Stimulated activated CD4-positive, alpha-beta T cell treated with anti-CD3 and anti-CD28 coated beads, TNF-alpha, amount 100 ng/mL, for 1 hour (primary cell): ENCODE measurements at places on chromosomes 5 and 9.

GRCh38 chr5:115262011-115262320 lies 711 bp downstream of the PGGT1B start:
- no peak for DNase-seq

DNA sequence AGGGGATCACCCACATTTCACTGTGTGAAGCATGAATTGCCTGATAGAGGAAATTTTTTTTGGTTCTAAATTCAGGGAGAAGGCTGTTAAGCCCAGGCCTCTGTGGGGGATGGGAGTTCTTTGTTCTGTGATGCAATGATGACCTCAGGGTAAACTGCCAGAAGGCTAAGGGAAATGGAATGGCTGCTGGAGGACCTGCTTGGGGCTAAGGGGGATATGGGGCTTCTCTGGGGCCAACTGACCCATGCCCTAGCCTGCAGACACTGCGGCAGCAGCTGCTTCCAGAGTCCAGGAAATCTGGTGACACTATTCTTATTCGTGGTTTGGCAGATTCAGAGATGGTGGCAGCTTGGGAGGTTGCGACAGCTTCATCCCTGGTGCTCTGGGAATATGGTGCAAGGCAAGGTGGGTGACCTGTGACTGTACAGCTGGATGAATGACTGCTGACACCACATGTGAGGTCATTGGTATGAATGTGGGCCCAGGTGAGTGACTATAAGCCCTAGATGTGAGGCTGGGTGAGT lies 30.3 kb downstream of the VCP start:
- DNase-seq = no peak

DNA sequence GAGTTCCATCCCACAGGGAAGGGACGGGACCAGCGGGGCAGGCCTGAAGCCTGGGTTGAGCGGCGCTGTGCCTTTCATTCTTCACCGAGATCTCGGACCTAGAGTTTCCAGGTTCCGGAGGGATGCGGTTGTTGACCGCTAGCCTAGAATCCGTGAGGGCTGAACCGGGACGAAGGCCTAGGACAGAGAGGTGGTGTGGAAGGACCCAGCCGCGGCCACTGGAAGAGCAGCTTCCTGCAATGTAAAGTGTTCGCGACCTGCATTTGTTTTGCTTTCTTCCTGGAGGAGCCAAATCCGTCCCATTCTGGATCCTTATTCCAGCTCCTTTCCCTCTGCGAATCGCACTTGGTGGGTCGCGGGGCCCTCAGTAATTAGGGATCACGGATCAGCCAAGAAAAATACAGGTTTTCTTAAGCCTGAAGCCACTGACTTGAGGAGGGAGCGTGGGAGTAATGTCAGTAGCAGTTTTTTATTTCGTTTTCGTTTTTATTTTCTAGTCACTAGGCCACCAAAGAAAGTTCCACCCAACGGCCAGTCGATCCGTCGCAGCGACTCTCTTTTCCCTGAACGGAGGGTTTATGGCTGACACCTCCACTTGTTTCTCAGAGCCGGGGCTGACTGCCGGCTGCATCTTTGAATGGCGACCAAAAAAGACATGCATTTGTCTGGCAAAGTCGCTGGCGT lies 48.6 kb downstream of the ANXA2R start:
- DNase-seq = peak; percentile 38

- no peak for DNase-seq
These were observed 153.2 kb downstream of the COMMD10 start for GRCh38 chr5:116237917-116238500.

GRCh38 chr5:124262991-124263571 lies 483.4 kb downstream of the ZNF608 start:
- no peak for DNase-seq

- DNase-seq = no peak
These were observed 95.1 kb downstream of the IQGAP2 start for GRCh38 chr5:76497986-76498717.

DNA sequence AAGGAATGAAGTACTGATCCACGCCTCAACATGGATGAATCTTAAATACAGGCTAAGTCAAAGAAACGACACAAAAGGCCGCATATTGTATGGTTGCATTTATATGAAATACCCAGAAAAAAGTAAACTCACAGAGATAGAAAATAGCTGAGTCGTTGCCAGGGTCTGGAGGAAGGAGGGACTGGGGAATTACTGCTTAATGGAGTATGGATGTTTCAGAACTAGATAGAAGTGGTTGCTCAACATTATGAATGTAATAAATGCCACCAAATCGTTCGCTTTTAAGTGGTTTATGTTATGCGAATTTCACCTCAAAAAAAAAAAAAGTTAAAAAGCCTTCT lies 784 bp upstream of the MSANTD3 start:
- DNase-seq = no peak
